ENCODE measurements at places on chromosomes 2 and 18. TPM values are rescaled to one million over a fixed set of nuclear protein-coding genes. Genes with fewer than 3 reads are reported as not detected.

EVX2 gene
- total RNA-seq: 0.05 TPM

CPLX4 gene
- total RNA-seq: not detected

DNAH6 gene
- total RNA-seq: 0.11 TPM

SLC66A3 gene
- 5.7 TPM for total RNA-seq

DSC2 gene
- 0.64 TPM for total RNA-seq

RAB6C gene
- not detected for total RNA-seq

ERICH2 gene
- total RNA-seq: not detected

PLCD4 gene
- 3.0 TPM for total RNA-seq

SLC30A3 gene
- 0.66 TPM for total RNA-seq

RGPD3 gene
- total RNA-seq: 0.08 TPM

CRYBA2 gene
- total RNA-seq: not detected

UGT1A5 gene
- not detected for total RNA-seq

FSIP2 gene
- 0.11 TPM for total RNA-seq

ZNG1B gene
- 26.6 TPM for total RNA-seq

TLX2 gene
- total RNA-seq: 2.8 TPM

SUCLG1 gene
- 49.3 TPM for total RNA-seq

HNRNPLL gene
- total RNA-seq: 33.6 TPM

DSG1 gene
- not detected for total RNA-seq

REG3G gene
- 1.1 TPM for total RNA-seq

RTP5 gene
- not detected for total RNA-seq

SETBP1 gene
- 2.7 TPM for total RNA-seq

LHCGR gene
- not detected for total RNA-seq

DPP4 gene
- 0.05 TPM for total RNA-seq

AQP12A gene
- total RNA-seq: not detected

GRB14 gene
- 0.53 TPM for total RNA-seq

C2orf49 gene
- total RNA-seq: 9.1 TPM

RPL31 gene
- total RNA-seq: 1,289 TPM

Measured in A375 (cell line).